ENCODE measurements at places on chromosomes 6 and 20.

- no peak for DNase-seq
Observed at GRCh38 chr20:17856024-17856564, 112.5 kb downstream of the SNX5 start.

DNA sequence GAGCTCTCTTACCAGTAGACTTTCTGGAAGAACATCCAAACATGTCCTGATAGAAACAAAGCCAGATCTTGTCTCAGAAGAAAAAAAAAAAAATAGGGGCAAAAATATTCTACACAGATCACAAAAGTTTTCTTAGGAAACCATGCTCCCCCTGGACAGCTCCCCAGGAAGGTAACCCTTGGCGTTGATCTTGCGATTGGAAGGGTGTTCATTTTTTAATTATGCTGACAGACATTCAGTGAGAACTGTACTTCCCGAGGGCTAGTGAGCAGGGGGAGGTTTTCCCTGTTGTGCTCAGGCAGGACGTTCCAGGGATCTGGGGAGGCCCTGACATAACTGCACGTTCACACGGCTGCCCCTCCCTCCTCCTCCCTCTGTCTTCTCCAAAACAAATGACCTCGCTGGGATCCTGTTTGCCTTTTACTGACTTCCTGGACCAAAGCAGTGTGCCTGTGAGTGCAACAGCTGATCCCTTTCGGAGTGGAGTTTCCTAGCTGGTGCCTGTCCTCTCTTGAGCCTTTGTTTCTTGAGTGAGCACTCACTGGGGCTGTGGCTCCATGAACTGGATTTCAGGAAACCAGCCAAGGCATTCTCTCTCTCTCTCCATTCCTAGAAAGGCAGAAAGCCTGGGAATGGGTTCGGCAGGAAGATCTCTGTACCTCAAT is 46.7 kb downstream of the MARCKS start:
- DNase-seq, result no peak

GRCh38 chr20:12433724-12434123 is 516.0 kb downstream of the BTBD3 start:
- no peak for DNase-seq

- DNase-seq, result no peak
Observed at GRCh38 chr20:24675651-24676352, 206.4 kb downstream of the SYNDIG1 start.

All from NCI-H1092 (cell line).